ENCODE measurements at places on chromosomes 1 and 21. TPM values are rescaled to one million over a fixed set of nuclear protein-coding genes. Genes with fewer than 3 reads are reported as not detected.

GRCh38 chr1:160101717-160102522, 3.5 kb upstream of the IGSF8 start:
- no peak for DNase-seq
- no peak overlapping the region for H3K27ac ChIP-seq
- no peaks in the 10 kb centered on the region for H3K36me3 ChIP-seq
- H3K27me3 ChIP-seq: no peaks in the 10 kb centered on the region
- no peak overlapping the region for H3K4me3 ChIP-seq
- H3K4me1 ChIP-seq: peaks cover 11% of the 10 kb centered on the region

- no peak for DNase-seq
- H3K4me1 ChIP-seq: no peaks in the 10 kb centered on the region
- H3K27me3 ChIP-seq: no peaks in the 10 kb centered on the region
- H3K4me3 ChIP-seq: no peak overlapping the region
- H3K27ac ChIP-seq: no peak overlapping the region
Measured at GRCh38 chr1:203570805-203571204, 55.8 kb upstream of the ATP2B4 start.

FAM43B gene
- 54.9 TPM for polyA plus RNA-seq

CYP4A22 gene
- polyA plus RNA-seq: not detected

DDR2 gene
- 15.1 TPM for polyA plus RNA-seq

DNA sequence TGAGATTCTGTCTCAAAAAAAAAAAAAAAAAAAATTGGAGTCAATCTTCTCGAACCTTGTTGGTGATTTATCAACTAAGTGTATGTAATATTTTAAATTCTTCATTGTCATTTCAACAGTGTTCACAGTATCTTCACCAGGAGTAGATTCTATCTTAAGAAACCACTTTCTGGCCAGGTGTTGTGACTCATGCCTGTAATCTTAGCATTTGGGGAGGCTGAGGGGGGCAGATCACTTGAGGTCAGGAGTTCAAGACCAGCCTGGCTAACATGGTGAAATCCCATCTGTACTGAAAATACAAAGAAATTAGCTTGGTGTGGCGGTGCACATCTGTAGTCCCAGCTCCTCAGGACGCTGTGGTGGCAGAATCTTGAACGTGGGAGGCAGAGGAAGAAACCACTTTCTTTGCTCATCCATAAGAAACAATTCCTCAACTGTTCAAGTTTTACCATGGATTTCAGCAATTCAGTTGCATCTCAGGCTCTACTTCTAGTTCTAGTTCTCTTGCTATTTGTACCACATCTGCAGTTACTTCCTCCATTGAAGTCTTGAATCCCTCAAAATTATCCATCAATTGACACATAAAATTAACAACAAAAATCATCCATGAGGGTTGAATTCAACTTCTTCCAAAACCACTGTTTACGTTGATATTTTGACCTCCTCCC, 30.4 kb upstream of the EYA3 start:
- H3K4me1 ChIP-seq: no peaks in the 10 kb centered on the region
- H3K36me3 ChIP-seq: no peaks in the 10 kb centered on the region
- no peak overlapping the region for H3K27ac ChIP-seq
- DNase-seq: no peak
- H3K4me3 ChIP-seq: no peak overlapping the region

DNA sequence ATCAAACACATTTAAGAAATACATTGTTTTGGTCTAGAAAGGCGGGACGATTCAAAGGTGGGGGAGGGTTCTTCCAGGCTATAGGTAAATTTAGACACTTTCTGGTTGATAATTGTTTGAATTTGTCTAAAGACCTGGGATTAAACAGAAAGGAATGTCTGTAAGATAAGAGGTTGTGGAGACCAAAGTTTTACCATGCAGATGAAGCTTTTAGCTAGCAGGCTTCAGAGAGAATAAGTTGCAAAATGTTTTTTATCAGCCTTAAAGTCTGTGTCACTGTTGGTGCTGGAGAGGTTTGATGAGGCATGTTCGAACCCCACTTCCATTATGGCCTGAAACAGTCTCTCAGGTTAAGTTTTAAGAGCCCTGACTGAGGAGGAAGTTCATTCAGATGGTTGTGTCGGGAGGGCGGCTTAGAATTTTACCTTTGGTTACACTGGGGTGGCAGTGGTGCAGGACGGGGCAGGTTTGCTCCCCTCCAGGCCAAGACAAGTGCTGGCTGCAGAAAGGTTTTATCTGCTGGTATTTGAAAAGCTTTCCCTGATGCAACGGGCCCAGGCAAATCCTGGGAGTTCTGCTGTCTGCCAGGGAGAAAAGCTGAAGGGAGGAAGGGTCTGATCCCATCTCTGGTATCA, 16.0 kb upstream of the SLC2A5 start:
- no peak for DNase-seq
- no peaks in the 10 kb centered on the region for H3K4me1 ChIP-seq
- no peaks in the 10 kb centered on the region for H3K36me3 ChIP-seq
- no peaks in the 10 kb centered on the region for H3K27me3 ChIP-seq
- H3K4me3 ChIP-seq: no peak overlapping the region

- no peak overlapping the region for H3K27ac ChIP-seq
- DNase-seq: peak; percentile 66
- no peaks in the 10 kb centered on the region for H3K36me3 ChIP-seq
- no peak overlapping the region for H3K4me3 ChIP-seq
- no peaks in the 10 kb centered on the region for H3K4me1 ChIP-seq
Measured at GRCh38 chr1:109438798-109439297, 12.6 kb upstream of the PSMA5 start.

DNA sequence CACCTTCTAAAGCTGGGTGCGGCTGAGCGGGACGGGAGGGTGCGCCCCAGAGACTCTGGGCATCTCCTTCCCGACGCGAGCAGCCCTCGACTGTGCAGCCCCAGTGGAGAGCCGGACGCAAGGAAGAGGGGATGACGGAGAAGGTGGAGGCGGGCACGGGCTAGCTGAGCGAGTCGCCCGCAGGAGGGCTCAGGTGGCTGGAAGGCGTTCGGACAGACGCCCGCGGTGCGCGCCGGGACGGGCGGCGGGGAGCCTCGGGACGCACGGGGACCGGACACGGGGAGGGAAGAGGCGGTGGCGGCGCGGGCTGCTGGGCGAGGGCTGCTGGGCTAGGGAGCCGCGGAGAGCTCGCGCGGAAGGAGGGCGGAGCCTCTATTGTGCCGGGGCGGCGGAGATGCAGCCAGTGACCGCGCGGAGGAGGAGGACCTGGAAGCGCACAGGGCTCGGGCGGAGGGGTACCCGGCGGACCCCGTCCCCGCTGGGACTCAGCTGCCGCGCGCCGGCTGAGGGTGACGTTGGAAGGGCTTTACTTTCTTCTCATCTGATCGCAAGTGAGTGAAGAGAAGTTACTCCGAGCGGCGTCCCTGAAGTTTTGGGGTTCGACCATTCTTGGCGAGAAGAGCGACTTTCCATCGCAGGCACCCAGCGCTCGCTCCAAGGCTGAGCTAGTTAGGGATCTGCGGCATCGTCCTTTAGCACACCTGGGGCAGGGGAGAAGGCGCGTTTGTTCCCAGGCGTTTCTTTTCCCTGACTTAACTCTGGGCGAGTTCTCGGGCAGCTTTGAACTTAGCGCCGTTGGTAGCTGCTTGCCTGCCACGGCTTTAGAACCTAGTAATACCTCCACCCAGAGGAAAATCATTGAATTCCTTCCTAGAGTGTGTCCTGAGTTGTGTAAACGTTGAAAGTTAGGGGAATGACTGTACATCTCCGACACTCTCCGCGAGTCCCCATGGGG, at the start of gene OLFML2B:
TSS of gene OLFML2B (minus strand) at position 323 of the 955 bp plus-strand sequence. CDS start 439 bp downstream, outside the sequence.
- H3K27ac ChIP-seq: peak within 1 kb of the TSS; percentile 39
- H3K4me3 ChIP-seq: no peak within 1 kb of the TSS
- no peaks in the 10 kb centered on the region for H3K36me3 ChIP-seq
- DNase-seq: peak; percentile 76
- no peaks in the 10 kb centered on the region for H3K4me1 ChIP-seq
- H3K27me3 ChIP-seq: no peaks in the 10 kb centered on the region

S100A7A gene
- not detected for polyA plus RNA-seq

- no peaks in the 10 kb centered on the region for H3K36me3 ChIP-seq
- no peaks in the 10 kb centered on the region for H3K27me3 ChIP-seq
- H3K4me3 ChIP-seq: no peak overlapping the region
- DNase-seq: no peak
Measured at GRCh38 chr1:168529518-168529917, 14.3 kb downstream of the XCL2 start.

KRTAP20-2 gene
- not detected for polyA plus RNA-seq

DNA sequence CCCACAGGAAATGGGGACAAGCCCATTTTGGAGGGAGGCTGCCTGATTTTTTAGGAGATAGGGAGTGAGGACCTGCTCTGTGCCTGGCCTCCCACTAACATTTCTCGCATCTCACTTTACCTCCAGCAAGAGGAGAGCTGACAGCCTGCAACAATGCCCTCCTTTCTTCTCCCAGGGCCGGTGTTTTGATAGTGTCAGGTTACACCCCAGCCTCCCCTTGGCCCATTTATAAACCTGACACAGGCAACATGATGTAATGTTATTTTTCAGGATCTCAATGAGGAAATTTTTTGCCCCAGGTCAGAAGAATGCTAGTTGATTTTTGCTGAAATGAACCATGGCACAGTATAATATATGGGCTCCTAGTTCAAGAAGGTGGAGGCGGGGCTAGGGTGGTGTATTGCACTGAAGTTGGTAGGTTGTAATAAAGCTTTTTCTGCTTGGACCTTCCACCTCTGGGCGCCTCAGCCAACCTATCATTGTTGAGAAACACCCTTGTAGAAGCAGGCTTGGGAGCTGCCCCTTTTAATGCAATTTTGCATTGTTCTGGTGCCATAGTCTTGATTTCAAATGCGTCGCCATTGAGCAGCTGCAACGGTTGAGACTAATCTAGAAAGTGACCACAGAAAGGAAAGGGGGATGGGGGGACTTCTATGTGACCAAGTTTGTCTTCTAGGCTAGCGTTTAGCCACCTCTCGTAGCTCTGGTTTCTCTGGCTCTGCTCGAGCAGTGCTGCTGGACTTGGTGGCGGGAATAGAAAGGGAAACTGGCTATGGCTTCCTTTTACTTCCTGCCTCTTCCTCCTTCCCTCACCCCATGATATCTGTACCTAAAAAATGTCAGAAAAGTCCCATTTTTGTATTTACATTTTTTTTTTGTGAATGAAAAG, 53.0 kb downstream of the PBX1 start:
- H3K4me3 ChIP-seq: no peak overlapping the region
- DNase-seq: peak; percentile 68
- H3K36me3 ChIP-seq: no peaks in the 10 kb centered on the region
- peaks cover 66% of the 10 kb centered on the region for H3K4me1 ChIP-seq
- H3K27ac ChIP-seq: no peak overlapping the region
- H3K27me3 ChIP-seq: no peaks in the 10 kb centered on the region

RGS18 gene
- polyA plus RNA-seq: 1.4 TPM

ANKRD13C gene
- polyA plus RNA-seq: 8.3 TPM

- H3K27me3 ChIP-seq: no peaks in the 10 kb centered on the region
- no peak for DNase-seq
- no peak overlapping the region for H3K4me3 ChIP-seq
- H3K36me3 ChIP-seq: no peaks in the 10 kb centered on the region
- H3K4me1 ChIP-seq: no peaks in the 10 kb centered on the region
- no peak overlapping the region for H3K27ac ChIP-seq
Measured at GRCh38 chr1:54653036-54653435, 11.4 kb downstream of the MROH7 start.

PKLR gene
- 0.10 TPM for polyA plus RNA-seq

DNA sequence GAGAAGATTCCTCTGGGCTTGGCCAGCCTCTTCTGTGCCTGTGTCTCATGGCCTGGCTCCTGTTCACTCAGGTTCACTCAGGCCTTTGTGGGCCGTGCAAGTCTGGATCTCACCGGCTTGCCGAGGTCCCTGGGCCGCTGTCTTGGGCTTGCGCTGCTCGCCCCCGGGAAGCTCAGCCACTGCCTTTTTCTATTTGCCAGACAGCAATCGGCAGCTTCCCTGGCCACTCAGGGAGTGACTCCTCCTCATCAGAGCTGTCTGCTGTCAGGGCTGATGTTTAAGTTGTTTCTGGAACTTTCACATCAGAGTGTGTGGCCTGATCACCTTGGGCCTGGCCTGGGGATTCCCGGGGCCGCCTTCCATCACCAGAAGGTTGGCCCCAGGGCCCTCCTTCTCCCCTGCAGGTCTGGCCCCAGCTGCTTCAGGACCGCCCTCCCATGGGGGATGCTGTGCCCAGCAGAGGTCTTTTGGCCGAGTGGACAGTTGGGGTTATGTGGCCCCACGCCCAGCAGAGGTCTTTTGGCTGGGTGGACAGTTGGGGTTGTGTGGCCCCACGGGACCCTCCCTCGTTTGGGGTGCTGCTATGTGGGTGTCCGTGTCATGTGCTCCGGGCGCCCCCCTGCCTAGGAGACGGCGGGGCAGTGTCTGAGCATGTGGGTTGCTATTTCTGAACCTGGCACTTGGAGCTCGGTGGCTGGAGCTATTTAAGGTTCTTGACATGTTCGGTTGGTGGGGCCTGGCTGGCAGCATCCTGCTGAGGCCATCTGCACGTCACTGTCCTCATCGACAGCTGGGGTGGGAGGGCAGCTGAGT, 12.5 kb downstream of the SLX9 start:
- no peaks in the 10 kb centered on the region for H3K27me3 ChIP-seq
- H3K36me3 ChIP-seq: peaks cover 5% of the 10 kb centered on the region
- no peak overlapping the region for H3K27ac ChIP-seq
- DNase-seq: no peak

DNA sequence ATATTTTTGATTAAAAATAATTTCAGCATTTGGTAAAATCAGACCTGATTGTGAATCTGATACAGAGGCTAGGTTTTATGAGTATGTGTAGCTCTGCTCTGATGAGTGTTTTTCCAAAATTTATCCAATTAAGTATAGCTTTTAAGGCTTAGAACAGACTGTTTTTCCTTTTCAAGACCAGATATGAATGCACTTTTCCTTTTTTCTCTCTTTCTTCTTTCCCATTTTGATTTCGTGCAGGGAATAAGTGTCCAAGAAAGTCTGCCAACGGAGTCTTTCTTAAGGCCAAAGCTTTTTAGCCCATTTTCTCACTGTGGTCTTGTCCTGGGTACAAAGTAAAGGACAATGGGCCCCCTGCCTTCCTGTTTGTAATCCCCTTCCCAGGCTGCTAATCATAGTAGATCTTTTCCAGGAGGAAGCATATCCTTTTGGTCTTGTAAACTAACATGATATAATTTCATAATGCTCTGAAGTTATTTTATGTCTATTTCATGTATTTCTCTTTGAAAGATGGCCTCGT, 2.9 kb downstream of the KIF1B start:
- no peaks in the 10 kb centered on the region for H3K36me3 ChIP-seq
- peaks cover 45% of the 10 kb centered on the region for H3K4me1 ChIP-seq
- no peak for DNase-seq
- peak overlapping the region; percentile 24 for H3K27ac ChIP-seq

GRCh38 chr1:231972111-231972445, 345.5 kb downstream of the DISC1 start:
- no peak for DNase-seq
- no peak overlapping the region for H3K4me3 ChIP-seq
- H3K27ac ChIP-seq: no peak overlapping the region
- H3K27me3 ChIP-seq: no peaks in the 10 kb centered on the region

Data from adrenal gland (tissue), 19 donors.